ENCODE measurements at places on chromosomes 13 and 19. TPM values are rescaled to one million over a fixed set of nuclear protein-coding genes. Genes with fewer than 3 reads are reported as not detected.

DNA sequence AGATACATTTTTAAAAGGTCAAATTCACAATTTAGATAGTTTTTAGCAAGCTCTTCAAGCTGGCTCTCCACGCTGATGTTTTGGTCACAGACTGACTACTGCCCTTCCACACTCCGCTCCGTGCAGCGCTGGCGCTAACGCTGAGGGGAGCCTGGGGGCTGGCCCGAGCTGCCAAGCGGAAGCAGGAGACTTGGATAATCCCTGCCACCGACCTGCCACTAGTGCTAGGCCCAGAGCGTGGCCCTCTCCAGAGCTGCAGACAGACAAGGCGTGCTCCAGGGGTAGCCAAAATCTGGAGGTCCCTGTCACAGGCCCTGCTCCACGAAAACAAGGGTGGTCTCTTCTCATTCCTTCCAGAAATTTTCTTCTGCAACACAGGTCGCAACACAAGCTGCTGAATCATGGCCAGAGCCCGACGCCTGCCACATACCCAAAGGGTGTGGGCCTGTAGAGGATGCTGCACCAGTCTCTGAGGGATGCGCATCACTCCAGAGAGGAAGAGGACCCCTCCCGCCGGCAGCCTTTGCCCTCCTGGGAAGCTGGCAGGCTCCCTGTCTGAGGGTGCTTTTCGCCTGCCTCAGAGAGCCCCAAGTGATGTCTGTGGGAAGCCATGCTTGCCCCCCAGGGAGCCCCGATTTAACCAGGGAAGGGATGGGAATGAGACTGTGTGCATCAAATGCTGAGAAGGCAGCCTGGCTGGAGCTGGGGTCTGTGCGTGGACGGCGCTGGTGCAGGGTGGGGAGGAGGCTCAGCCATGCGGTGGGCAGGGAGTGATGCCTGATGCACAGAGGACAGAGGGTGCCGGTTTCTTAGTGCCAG, 21.6 kb downstream of the CAPS start:
- no peak for DNase-seq

The LGALS14 gene
- polyA plus RNA-seq, result not detected

DNA sequence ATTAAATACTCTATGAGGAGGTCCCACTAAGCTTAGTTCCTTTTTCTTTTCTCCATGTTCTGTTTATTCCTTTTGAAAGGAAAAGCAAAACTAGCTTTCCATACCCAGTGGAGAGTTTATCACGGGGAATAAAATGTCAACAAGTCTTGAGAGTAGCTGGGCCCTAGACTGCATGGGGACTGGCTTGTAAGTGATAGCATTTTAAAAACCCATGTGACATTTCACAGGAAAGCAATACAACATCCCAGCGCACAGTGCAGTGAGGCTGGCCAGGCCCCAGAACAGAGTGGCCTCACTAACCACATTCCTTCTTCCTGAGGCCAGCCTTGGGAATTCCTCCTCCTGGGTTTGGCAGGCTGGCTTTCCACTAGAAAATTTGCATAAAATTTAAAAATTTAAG, 149.8 kb downstream of the DLEU7 start:
- no peak for DNase-seq

The FAM124A gene
- 5.2 TPM for polyA plus RNA-seq

The FXYD7 gene
- polyA plus RNA-seq, result not detected

DNA sequence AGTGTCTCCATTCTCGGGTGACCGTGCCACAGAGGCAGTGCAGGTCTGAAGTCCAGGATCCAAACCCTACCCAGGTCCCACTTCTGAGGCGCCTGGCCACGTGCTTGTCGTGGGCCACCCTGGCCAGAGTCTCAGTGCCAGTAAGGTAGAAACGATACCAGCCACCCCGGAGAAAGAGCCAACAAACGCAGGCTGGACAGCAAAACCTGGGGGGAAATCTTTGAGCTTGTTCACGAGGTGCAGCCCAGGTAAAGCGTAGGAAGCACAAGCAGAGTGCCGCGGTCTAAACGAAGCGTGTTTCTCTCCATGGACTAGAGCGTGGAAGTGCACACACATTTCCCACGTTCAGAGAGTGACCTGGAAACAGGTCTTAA, 95.6 kb downstream of the ATP11A start:
- no peak for DNase-seq

- peak; percentile 89 for DNase-seq
Observed at GRCh38 chr13:33186861-33187291, 98.7 kb downstream of the STARD13 start.

- DNase-seq, result peak; percentile 63
Observed at GRCh38 chr13:50200988-50201387, 185.7 kb downstream of the KCNRG start.

- DNase-seq, result no peak
Observed at GRCh38 chr19:43956827-43957226, 5.8 kb downstream of the ZNF221 start.

DNA sequence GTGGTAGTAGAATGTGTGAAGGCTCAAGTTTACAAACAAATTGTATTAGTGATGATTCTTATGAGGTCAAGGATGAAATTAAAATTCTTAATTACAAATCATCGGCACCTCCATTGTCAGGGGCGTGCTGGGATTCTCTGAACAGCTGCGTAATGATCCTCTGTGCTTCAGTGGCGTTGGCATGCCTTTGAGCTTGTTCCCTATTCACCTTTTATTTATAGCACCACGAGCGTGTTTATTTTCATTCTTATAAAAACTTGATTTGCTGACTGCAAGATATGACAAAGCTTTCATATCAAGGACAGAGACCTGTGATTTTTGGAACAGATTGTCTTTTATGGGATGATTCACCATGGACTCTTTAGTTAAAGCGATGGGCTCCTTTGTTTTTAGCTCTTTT, 18.2 kb upstream of the UBL3 start:
- DNase-seq, result no peak

The ADGRE3 gene
- polyA plus RNA-seq, result not detected

The LSM4 gene
- 105 TPM for polyA plus RNA-seq

DNA sequence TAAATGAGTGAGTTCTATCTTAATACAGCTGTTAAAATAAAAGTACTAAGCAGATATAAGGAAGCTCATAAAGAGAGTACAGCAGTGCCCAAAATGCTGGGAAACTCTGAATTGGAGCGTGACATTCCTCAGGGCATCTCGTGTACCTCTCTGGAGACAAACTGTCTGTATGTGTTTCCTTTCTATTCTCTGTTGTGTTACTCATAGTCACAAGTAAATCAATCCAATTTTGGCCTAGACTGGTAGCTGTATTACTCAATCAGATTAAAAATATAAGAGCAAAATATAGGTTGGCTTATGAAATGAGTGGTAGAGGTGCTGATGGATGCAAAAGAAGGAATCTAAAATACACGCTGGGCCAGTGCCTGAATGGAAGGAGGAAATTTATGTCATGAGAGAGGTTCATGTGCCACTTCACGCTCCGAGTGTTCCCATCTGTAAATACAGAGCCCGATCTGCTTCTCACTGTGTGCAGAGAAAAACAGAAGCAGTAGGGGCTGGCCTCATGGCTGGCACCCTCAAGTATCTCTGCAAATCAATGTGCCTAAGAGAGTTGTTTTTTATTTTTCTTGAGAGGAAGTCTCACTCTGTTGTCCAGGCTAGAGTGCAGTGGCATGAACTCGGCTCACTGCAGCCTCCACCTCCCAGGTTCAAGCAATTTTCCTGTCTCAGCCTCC, 58.7 kb upstream of the RGCC start:
- DNase-seq, result no peak

DNA sequence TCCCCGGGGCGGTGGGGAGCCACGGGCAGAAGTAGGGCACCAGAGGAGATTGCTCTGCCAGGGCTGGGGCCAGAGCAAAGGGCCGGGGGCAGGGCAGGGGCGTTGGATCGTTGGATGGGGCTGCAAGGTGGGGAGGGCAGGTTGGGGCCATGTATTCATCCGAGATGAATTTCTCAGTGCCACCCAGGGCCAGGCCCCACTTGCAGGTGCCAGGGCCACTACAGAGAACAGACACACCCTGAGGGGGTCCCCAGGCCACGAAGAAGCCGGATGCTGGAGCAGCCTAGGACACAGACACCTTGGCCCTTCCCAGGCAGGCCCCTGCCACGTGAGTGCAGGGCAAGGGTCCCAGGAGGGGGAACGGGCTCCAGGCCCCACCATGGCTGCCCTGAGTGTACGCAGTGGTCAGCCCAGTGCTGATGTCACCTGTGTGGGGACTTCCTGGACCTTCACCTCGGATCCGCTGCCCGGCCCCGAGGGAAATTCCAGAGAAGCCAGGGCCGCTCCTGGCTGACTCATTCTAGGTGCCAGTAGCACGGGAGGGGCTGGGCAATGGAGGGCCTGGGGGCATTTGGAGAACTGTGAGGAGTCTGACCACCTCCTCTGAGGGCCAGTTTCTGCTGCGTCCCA, 9.6 kb upstream of the SBNO2 start:
- peak; percentile 48 for DNase-seq

GRCh38 chr13:104372095-104372655, 1306.0 kb upstream of the SLC10A2 start:
- no peak for DNase-seq

DNA sequence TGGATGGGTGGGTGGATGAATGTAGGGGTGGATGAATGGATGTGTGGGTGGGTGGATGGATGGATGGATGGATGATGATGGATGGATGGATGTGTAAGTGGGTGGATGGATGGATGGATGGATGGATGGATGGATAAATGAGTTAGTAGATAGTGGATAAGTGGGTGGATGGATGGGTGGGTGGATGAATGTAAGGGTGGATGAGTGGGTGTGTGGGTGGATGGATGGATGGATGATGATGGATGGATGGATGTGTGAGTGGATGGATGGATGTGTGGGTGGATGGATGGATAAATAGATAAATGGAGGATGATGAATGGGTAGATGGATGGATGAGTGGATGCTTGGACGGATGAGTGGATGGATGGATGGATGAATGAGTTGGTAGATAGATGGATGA, 3.2 kb downstream of the MCF2L start:
- DNase-seq, result no peak

The TMPRSS9 gene
- not detected for polyA plus RNA-seq

The IFI30 gene
- polyA plus RNA-seq, result 2.1 TPM

The FOSB gene
- 10.7 TPM for polyA plus RNA-seq

DNA sequence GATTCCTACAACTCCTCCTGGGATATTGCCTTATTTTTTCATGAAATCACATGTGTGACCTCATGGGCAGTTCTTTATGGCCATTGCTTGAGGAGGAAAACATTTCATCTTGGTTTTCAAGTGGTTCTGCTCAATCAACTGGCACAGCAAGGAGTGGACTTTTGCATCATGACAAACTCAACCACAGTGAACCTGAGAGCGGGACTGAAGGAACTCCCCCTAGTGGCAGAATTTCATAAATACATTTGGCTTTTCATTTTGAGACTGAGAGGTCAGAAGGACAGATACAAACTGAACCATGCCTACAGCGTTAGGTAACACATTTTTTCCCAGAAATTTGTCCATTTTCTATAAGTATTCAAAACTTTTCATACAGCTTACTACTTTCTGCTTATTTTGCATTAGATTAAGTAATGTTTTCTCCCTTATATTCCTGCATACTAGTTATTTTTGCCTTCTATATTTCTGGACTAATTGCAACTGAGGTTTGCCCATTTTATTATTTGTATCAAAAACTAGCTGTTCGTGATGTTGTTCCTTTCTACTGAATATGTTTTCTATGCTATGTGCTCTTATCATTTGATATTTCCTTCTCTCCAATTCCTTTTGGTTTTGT, 13.4 kb upstream of the SIGLEC12 start:
- DNase-seq, result peak; percentile 55

GRCh38 chr19:49331616-49332055, 3.6 kb upstream of the CD37 start:
- DNase-seq, result peak; percentile 40

The PRKCSH gene
- 267 TPM for polyA plus RNA-seq

The LILRB3 gene
- not detected for polyA plus RNA-seq

GRCh38 chr13:51348069-51348967, 8.8 kb downstream of the SERPINE3 start:
- no peak for DNase-seq

DNA sequence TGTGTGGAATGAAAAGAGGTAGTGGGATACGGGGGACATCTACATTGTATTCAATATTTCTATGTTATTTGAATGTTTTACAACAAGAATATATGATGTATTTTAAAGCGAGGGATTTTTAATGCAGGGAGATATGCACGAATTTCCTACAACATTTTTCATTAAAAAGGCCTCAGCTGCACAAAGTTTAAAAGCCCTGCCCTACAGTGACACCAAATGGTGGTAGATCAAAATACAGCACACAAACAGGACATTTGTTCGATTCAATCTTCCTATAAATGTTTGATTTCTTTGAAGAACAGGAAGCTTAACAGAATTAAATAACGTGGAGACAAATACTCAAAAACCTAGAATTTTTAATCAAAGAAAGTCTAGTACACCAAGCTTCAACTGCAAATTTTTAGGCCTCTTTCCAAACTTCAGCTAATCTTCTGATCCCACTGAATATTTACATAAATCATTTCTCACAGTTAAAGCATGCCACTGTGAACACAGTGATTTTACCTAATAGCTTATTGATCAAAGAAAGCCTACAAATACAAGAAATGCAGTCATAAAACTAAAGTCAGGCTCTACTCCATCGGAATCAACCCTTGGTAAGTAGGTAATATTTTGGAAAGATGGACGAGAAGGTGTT, 257.2 kb downstream of the DIAPH3 start:
- DNase-seq, result peak; percentile 47

- peak; percentile 92 for DNase-seq
Observed at GRCh38 chr19:48634424-48635262, 2.5 kb downstream of the DBP start.

- peak; percentile 18 for DNase-seq
Observed at GRCh38 chr19:46298479-46299003, 1.7 kb downstream of the HIF3A start.

GRCh38 chr19:29413435-29413834, 112.4 kb upstream of the VSTM2B start:
- no peak for DNase-seq

GRCh38 chr13:20398459-20398858, 127.2 kb downstream of the CRYL1 start:
- DNase-seq, result no peak

- DNase-seq, result no peak
Observed at GRCh38 chr19:35746087-35746462, 624 bp downstream of the PSENEN start.

DNA sequence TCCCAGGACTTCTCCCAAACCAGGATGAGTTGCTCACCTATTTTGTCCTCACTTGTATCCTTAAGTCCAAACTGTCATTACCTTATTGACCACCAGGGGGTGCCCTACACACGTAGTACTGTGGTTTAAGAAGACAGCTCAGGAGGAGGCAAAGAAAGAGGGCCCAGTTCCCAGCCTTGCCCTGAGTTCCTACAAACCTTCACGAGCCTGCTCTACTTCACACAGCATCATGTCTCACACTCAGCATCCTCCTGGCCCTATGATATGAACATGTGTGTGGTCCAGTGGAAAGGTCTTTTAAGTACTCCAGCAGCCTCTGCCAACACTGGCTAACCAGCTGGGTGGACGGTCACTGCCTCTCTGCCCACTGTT, 8.1 kb upstream of the ZNF784 start:
- peak; percentile 91 for DNase-seq

GRCh38 chr19:22783651-22784410, at the start of gene ZNF99:
TSS of gene ZNF99 (minus strand) at chr19:22784151. CDS start at chr19:22784016, 135 bp downstream.
- no peak for DNase-seq

GRCh38 chr13:113367771-113368170, 3.8 kb upstream of the GRTP1 start:
- no peak for DNase-seq

The GPC6 gene
- 0.01 TPM for polyA plus RNA-seq

The DHDH gene
- not detected for polyA plus RNA-seq

Measured in endothelial cell of umbilical vein (primary cell).